HuH-7.5 (cell line): ENCODE measurements at places on chromosomes 4 and X.
A peak's percentile ranks its signal among the peaks of the same experiment; 100 is the strongest.

DNA sequence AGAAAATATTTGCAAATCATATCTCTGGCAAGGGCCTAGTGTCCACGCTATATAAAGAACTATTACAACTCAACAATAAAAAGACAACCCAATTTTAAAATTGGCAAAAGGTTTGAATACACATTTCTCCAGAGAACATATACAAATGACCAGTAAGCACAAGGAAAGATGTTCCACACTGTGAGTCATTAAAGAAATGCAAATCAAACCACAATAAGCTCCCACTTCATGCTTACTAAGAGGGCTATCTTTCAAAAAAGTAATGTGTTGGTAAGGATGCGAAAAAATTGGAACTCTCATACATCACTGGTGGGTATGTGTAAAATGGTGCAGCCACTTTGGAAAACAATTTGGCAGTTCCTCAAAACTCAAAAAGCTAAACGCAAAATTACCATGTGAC, 884.0 kb upstream of the INTU start:
- DNase-seq, result no peak

DNA sequence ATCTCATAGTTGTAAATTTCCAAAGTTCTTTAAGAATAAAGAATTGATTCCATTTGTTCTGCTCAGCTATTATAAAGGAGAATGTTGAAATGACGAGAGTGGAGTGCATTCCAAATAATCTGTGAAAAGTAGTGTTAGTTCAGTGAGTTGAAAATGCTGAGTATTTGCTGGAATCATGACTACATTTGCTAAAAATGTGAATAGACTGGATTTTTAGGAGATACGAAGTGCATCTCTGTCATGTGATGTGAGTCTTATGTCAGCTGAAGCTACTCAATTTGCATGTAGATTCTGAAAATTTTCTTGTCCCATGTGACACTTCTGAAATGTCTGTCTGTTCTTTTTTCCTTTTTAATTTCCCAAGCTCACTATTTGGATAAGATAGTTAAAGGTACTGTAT, 206.0 kb downstream of the DCTD start:
- DNase-seq, result no peak

- no peak for DNase-seq
Measured at GRCh38 chr4:142475663-142476062, 370.4 kb downstream of the INPP4B start.

DNA sequence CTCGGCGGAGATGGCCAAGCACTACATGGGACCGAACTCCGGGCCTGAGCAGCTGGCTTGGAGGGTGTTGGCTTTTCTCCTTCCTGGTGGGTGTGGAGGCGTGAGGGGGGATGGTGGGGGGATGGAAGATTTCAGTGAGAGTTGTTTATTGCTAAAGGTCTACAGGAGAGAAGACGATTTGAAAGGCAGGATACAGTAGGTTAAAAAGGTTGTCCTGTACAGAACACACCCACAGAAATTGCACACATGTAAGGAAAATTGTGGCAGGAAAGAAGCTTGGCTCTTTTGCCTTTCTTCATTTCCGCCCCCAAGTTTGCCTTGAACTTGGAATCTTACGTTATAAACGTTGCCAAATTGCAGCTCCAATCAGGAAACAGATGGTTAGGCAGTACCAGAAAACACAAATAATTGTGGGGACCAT, 74.1 kb upstream of the STOX2 start:
- no peak for DNase-seq

DNA sequence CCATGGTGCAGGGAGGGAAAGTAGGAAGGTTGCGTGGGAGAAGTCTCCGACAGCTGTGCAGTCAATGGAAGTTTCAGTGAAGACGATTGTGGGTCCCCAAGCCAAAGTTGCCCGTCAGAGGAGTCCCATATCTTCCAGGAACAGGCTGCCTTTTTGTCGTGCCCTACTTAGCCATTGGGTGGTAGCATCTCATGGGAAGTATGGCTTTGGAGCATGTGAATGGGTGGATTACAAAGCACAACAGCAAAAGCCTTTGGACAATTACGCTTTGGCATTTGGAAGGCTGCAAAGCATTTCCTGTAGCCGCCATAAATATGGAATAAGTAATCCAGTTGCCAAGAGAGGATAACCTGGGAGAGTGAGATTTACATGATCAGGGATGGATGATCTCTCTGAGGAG, 300.7 kb upstream of the BOD1L1 start:
- no peak for DNase-seq

- DNase-seq, result no peak
Measured at GRCh38 chr4:129189630-129190029, 93.7 kb downstream of the C4orf33 start.

DNA sequence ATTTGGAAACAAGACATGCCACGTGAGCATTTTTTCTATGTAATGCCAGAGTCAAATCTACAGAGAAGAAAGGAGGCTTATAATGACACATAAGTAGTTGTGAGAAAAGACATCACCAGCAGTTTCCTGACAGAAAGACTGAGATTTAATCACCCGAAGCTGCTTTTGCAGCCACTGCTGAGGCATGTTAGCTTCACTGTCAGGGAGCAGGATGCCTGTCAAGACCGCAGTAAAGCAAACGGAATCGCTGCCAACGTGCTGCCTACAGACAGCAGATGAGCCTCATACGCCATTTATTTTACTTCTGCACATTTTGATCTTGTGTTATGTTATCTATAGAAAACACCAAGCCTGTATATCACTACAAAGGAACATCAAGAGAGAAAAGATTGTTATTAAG, 68.7 kb upstream of the NDST3 start:
- DNase-seq, result no peak

GRCh38 chrX:28273736-28274135, 292.5 kb upstream of the DCAF8L1 start:
- no peak for DNase-seq

DNA sequence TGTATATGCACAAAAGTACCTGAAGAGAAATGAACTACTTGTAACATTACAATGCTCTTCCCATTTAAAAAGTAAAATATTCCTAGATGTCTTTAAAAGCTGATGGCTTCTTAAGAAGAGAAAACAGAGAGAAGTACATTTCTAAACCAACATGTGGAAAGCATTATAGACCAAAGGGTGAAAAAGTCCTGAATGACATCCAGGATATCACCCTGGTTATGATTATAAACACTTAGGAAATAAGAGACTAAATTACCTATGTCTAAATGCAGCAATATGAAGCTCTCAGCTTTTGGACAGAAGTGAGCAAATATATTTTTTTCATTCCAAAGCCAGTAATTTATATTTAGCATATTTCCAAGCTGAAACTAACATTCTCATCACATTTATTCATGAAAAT, 21.7 kb upstream of the EGFL6 start:
- no peak for DNase-seq

- DNase-seq, result no peak
Measured at GRCh38 chrX:49226946-49227345, 6.2 kb downstream of the CACNA1F start.

- DNase-seq, result peak; percentile 82
Measured at GRCh38 chr4:52873861-52874343, 11.8 kb downstream of the RASL11B start.

DNA sequence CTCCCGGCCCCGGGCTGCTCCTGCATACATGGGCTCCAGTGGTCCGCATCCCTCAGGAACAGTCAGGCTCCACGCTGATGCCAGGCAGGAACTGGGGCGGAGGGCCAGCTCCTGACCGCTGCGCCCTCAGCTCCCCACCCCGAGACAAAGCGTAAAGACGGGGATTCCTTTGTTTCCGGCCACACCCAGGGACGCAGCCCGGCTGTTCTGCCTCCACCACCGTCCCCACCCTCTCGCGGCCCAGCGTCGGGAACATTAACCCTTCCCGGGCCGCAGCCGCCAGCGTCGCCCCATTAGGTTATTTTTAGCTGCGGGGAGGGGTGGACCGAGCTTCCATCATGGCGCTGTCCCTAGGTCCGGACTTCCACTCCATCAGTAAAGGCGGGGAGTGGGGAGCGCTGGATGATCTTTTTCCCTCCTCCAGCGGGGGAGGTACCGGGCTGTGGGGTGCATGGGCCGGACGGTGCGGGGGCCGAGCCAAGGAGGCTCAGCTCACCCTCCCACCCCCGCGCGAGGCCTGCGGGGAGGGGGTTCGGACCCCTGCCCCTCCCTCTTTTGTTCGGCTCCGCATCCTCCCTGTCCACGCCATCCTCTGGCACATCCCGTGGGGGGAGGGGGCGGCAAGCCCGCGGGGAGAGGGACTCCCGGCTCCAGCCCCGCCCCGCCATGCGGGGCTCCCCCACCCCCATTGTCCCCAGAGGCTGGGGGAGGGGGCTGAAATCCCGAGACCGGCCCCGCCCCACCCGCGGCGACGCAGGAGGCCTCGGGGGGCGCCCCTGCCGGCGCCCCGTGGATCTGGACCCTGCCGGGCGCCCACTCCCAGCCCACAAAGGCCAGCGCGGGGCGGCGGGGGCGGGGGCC, 5.3 kb downstream of the CRMP1 start:
- no peak for DNase-seq

DNA sequence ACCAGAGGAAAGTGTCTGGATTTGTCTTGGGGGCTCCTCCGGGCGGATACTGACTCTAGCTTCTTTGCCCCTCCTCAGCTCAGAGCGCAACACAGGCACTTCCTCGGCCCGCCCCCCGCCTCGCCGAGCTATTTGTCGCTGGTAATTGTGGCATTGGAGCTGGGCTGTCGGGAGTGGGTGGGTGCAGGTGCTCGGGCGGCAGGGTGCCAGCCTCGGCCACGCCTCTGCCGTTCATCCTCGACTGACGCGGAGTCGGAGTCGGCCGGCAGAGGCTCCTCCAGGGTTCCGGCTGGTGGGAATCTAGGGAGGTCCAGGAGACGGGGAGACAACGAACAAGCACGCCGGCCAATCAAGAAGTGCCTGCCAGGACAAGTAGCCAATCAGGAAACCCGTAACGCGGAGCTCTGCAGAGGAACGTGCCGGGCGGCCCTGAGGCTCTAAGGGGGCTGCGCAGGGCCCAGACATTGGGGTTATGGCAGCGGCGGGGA, 3.9 kb upstream of the SYN1 start:
- peak; percentile 51 for DNase-seq

- no peak for DNase-seq
Measured at GRCh38 chrX:40501164-40501855, 79.5 kb upstream of the ATP6AP2 start.
